ENCODE measurements at places on chromosomes 5 and 9.

DNA sequence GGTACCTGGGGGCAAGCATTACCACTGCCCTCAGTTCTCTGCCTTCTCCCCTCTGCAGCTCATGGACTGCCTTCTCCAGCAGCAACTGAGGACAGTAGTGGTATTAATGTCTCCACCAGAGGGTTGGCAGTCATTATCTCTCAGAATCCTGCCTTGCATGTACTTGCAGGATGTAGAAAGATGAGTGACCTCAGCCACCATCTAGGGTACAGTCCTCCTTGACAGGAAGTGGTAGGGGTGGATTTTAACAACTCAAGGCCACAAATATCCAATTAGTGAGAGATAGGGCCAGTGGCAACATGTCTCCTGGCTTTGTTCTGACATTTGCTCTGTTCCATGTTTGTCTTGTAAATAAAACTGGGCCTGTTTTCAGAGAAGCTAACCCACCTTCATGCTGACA is 47.2 kb downstream of the F2R start:
- no peak for DNase-seq

GRCh38 chr5:138648841-138649240 is 73.6 kb upstream of the HSPA9 start:
- no peak for DNase-seq

GRCh38 chr9:15416880-15417279 is 5.8 kb upstream of the SNAPC3 start:
- peak; percentile 55 for DNase-seq

DNA sequence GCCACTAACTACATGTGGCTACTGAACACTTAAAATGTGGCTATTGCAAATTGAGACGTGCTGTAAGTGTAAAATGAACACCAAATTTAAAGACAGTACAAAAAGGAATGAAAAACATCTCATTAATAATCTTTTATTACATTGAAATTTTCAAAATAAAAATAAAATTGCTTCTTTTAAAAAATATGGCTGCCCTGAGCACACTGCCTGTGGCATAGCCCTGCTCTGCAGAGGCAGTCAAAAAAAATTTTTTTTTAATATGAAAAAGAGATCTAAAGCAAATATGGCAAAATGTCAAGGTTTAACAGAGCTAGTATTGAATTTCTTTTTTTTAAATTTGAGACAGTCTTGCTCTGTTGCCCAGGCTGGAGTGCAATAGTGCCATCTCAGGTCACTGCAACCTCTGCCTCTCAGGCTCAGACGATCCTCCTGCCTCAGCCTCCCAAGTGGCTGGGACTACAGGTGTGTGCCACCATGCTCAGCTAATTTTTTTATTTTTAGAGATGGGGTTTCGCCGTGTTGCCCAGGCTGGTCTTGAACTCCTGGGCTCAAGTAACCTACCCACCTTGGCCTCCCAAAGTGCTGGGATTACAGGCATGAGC is 25.6 kb downstream of the CARNMT1 start:
- DNase-seq = no peak

DNA sequence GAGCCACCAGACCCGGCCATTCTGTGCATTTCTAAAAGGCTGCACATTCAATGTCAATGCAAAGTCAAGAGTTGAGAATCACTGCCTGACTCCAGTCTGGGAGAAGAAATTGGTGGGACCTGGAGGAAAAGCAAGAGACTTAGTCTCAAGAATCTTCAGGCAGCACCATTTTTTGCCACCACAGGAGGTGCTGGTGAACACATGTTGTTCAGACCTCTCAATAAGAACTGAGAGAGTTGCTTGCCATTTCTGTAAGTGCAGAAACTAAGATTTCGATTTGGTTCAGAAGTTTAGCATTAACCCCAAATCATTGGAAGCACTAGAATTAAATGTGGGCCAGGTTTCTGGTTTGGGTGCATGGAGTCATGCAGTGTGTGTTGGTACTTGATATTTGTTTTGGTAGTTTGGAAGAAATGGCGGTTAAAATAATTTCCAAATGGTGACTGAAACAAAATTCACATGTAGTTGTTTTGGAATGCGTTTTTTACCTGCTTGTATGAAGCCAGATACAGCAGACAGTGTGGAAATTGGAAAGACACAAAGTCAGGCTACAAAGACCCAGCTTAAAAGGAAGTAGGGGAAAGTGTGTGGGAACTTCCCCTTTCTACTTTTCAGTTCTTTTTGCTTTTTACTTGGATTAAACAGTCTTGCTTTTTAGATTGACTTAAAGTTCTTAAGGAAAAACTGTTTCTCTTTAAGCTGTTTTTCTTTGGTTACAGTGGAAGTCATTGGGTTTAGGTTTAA is 20.4 kb downstream of the PDE8B start:
- no peak for DNase-seq

DNA sequence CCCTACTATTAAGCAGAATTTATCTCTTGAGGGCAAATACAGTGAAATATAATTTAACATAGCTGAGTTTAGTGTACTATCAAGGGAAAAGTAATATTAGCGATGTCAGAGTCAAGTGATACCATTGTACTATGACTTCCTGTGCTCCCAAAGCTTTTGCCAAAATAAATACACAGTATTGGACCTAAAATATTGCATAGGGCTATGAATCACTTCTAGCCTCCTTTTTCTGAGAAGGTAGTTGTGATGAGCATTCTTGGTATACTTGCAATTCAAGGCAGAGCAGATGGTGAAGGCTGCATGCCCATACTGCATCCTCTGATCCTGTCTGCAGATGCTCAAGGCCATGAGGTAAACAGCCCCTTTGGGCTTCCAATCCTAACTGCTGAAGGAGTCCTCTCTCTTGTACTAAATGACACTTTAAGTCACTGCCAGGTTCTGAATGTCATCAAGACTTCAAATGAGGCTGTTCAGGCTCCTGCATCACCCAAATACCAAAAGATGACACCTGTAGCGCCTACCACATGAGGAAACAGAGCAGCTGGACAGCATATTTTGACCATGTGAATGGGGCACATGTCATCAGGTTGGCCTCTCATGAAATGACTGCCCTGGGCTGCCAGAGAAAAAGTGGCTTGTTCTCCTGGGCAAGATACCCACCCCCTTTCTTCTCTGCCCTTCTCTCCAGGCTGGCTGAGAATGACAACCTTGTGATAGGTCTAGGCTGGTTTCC is 29.7 kb upstream of the PPP2CA start:
- DNase-seq = no peak

DNA sequence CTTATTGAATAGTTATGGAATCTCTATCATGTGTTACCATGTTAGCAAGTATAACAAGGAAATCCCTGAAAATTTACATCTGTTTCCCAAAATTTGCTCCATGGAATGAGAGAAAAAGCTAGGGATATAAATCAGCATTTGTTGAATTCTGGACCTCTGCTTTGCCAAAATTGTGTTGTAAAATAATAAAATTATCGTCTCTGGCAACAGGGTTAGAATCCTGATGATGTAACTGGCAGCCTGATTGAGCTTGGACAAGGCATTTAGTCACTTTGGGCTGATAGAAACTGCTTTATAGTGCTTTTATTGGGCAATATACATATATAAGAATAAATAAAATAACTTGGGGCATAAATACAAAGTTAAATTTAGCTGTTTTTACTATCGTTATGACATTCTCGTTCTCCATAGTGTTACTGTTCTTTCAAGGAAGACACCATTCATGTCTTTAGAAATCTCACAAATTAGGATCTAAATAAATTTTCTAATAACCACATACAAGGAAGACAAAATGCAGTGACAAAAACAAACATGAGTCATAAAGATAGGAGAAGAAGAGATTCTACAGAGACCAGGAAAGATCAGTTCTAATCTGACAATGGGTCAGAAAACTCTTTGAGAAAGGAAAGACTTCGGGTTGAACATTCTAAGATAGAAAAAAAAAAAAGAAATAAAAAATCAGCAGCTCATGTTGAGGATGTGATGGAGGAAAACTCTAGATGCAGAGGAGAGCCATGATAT is 145.0 kb upstream of the CDH10 start:
- DNase-seq = no peak

GRCh38 chr5:60404171-60404570 is 295.8 kb downstream of the DEPDC1B start:
- no peak for DNase-seq

- no peak for DNase-seq
These were observed 271.4 kb downstream of the ELAVL2 start for GRCh38 chr9:23554686-23555085.

DNA sequence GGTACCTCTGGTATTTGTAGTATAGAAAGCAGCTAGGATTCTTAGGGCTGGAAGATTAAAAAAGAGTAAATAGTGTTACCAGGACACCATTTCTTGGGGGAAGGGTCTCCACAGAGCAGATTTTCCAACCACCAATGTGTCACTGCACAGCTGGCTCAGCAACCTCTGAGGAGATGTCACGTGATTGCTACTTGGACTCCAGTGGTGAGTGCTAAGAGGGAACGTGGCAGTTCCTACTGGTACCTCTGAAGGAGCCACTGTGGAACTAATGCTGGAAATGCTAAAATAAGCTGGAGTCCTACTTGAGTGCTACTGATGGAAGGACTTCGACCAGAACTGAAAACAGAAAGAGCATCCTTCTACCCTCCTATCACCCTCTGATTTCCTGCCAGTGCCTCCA is 36.1 kb upstream of the SPDL1 start:
- no peak for DNase-seq

DNA sequence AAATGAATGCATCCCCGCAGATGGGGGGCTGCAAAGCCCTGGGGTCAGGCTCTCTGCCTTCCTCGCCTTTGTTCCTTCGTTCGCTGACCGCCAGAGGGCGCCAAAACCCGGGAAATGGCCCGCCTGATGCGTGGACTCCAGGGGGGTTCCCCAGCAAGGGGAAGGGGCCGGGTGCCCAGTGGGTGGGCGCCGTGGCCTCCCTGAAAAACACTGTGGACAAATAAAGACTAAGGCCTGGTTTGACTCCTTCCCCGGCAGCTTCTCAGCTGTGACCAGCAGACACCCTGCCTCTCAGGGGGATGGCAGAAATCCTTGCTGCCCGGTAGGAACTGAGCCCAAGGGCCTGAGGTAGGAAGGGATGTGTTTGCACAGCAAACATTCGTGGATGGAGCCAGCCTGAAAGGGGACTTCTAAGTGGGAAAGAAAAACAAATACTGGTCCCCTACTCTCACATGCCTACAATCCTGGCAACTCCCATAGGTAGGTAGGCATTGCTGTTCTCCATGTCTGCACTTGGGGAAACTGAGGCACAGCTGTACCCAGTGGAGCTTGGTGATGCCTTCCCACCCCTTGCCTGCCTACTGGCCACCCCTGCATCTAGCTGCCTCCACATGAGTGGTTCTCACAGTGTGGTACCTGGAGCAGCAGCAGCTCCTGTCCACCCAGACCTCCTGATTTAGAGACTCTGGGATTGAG is 57.7 kb downstream of the DUSP1 start:
- peak; percentile 11 for DNase-seq

- no peak for DNase-seq
These were observed 28.8 kb upstream of the ADAMTS2 start for GRCh38 chr5:179373961-179374505.

DNA sequence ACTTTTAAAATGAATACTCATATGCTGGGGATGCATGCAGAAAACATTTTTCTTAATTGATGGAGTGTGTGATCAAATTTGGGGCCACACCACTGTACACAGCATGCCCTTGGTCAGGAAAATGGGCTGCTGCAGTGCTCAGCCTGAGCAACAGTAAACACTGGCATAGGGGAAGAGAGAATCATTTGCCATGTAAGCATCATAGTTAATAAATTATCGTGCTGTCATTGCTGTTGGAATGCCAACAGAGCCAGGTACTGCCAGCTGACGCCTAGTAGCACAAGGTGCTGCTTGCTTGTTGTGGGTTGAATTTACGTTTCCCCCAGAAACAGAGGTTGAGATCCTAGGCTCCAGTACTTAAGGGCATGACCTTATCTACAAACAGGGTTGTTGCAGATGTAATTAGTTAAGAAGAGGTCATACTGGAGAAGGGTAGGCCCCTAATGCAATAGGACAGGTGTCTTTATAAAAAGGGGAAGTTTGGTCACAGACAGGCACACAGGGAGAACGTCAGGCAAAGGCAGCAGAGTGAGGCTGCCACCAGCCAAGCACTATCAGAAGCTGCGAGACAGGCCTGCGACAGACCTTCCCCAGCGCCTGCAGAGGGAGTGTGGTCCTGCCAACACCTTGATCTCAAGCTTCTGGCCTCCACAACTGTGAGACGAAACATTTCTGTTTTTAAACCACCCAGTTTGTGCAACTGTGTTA is 25.3 kb downstream of the DAP start:
- peak; percentile 57 for DNase-seq

DNA sequence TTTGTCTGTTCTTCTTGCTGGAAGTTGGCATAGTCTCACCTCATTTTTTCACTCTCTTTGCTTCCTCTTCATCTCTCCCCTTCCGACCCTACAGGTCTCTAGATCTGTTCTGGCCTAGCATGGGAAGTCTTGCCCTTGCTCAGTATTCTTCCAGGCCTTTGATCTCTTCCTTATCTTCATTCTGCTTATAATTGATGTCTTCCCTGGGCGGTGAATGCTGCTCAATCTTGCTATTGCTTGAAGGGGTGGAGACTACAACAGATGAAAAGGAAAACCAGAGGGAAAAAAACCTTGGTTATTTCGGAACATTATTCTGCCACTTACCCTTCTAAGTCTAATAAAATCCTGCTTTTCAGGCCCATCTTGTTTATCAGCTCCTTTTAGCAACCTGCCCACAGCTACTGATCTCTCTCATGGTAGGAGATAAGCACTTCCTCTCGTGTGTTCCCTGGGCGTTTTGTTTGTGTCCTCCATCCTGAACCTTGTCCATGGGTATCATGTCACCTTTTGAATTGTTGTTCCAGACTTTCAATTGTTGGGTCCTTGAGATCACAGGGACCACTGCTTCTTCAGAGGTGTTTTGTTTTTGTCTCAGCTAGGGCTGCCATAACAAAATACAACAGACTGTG is 375.6 kb downstream of the ADGRV1 start:
- no peak for DNase-seq

GRCh38 chr5:76084496-76085242 is 1.5 kb downstream of the SV2C start:
- no peak for DNase-seq

GRCh38 chr9:105127863-105128220 is 116.6 kb upstream of the SLC44A1 start:
- DNase-seq = no peak

- DNase-seq = no peak
These were observed 100.5 kb downstream of the TMEM174 start for GRCh38 chr5:73273379-73274050.

GRCh38 chr9:115413766-115414382 is 295.9 kb upstream of the TNC start:
- DNase-seq = no peak

DNA sequence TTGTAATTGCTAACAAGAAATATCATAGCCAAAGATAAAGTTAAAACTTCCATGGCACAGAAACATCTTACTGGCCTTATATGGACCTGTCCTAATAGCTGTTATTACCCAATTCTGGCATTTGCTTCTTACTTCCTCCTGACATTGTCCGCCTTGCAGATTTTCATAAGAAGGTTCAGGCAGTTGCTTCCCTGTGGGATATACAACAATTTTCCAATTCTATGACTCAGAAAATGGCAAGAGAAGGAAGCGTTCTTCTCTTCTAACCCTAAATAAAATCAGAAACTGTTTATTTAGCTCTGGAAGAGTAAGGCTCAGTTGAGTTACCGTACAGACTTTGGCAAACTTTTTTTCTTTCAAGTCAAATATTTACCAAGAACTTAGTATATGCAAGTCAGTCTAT is 1.7 kb downstream of the PRKAA1 start:
- no peak for DNase-seq

- peak; percentile 67 for DNase-seq
These were observed 43.0 kb downstream of the STRBP start for GRCh38 chr9:123225374-123225813.
